ENCODE measurements at places on chromosomes 11 and 22.
A peak's percentile ranks its signal among the peaks of the same experiment; 100 is the strongest.

DNA sequence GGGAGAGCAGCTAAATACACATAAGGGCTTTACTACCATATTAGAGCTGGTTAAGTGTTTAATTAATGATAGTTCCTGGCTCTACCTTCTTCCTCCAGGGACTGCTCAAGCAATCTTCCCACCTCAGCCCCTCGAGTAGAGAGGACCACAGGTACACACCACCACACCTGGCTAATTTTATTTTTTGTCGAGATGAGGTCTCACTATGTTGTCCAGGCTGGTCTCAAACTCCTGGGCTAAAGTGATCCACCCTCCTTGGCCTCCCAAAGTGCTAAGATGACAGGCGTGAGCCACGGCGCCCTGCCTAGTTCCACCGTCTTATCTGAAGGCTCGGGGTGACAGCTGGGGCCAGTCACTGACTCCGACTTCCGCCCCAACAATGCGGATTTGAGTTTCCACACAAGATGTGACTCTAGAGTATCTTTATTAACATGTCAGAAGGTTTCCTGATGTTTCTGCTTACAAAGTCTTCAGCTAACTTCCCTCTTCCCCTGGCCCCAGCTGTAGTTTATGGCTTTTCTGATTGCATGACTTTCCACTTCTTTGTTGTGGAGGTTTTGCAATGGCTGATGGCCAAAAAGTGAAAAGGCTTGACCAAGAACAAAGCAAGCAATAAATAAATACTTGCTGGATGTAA is 16.8 kb downstream of the TPST2 start:
- no peaks in the 10 kb centered on the region for H3K4me1 ChIP-seq
- H3K4me3 ChIP-seq = no peak overlapping the region
- no peak overlapping the region for H3K27ac ChIP-seq
- no peaks in the 10 kb centered on the region for H3K27me3 ChIP-seq

DNA sequence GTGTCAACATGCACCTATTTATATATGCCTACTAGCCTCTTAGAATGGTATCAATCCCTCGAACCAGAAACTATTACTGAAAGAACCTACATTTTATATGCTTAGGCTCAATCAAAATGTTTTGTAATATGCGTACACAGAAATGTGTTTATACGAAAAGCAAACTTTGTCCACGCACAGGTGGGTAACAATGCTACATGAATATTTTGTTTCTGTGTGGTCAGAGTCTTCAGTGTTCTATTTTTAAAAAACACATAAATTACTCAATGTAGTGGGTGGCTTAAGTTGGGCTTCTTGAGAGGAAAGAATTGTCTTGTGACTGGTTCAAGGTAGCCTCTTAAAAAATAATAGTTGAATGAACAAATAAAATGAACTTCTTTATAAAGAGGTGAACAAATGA is 46.1 kb downstream of the SYTL2 start:
- H3K4me3 ChIP-seq = no peak overlapping the region
- H3K27me3 ChIP-seq = no peaks in the 10 kb centered on the region
- H3K36me3 ChIP-seq = no peaks in the 10 kb centered on the region
- H3K27ac ChIP-seq = no peak overlapping the region
- H3K4me1 ChIP-seq = no peaks in the 10 kb centered on the region

DNA sequence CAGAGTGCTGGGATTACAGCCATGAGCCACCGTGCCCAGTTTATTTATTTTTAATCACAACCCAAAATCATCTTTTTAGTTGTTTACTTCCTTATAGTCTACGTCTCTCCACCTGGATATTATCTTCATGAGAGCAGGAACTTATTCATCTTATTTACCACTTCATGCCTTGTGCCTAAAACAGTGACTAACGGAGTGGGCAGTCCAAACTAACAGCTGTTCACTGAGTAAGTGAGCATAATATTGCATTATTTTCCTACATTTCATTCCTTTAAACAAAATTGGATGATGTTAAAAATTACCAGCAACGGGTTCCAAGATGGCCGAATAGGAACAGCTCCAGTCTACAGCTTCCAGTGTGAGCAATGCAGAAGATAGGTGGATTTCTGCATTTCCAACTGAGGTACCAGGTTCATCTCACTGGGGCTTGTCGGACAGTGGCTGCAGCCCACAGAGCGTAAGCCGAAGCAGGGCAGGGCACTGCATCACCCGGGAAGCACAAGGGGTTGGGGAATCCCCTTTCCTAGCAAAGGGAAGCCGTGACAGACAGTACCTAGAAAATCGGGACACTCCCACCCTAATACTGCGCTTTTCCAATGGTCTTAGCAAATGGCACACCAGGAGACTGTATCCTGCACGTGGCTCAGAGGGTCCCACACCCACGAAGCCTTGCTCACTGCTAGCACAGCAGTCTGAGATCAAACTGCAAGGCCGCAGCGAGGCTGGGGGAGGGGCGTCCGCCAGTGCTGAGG is 14.1 kb downstream of the TMEM123 start:
- no peaks in the 10 kb centered on the region for H3K36me3 ChIP-seq
- H3K4me3 ChIP-seq = no peak overlapping the region
- no peaks in the 10 kb centered on the region for H3K27me3 ChIP-seq
- no peak for DNase-seq
- H3K27ac ChIP-seq = no peak overlapping the region

DNA sequence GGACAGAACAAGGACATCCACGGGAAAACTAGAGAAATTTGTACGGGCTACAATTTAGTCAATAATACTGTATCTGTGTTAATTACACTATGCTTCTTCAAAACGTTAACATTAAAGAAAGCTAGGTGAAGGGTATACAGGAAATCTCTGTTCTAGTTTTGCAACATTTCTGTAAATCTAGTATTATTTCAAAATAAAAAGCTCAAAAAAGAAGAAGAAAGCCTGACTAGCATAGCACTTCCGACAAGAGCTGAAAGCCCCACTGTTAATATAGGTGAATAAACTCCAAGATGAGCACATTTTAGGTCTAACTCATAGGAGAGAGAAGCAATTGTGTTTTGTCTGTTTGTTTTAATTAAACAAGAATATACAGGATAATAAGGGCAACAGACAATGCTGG is 299.7 kb downstream of the TTC28 start:
- H3K4me3 ChIP-seq = no peak overlapping the region
- H3K27me3 ChIP-seq = no peaks in the 10 kb centered on the region
- DNase-seq = no peak
- H3K4me1 ChIP-seq = peaks cover 4% of the 10 kb centered on the region
- no peak overlapping the region for H3K27ac ChIP-seq

- no peaks in the 10 kb centered on the region for H3K4me1 ChIP-seq
- peak overlapping the region; percentile 95 for H3K4me3 ChIP-seq
- H3K27me3 ChIP-seq = no peaks in the 10 kb centered on the region
- H3K36me3 ChIP-seq = peaks cover 17% of the 10 kb centered on the region
- peak overlapping the region; percentile 83 for H3K27ac ChIP-seq
- DNase-seq = no peak
Observed at GRCh38 chr22:40345815-40346184, 500 bp upstream of the ADSL start.

DNA sequence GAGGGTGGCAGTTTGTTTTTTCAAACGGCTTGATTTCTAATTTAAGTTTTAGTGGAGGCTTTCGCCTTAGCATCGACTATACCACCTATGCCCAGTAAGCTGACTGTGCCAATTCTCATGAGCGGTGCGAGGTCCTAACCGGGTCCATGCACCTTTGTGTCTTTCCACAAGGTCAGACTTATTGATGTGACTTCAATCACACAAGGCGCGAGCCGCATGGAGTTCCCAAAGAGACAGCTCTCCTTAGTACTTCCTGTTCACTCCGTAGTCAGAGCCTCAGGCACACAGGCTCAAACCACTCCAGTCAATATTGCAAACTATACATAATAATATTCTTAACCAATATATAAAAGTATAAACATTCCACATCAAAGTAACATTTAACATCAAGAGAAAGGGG is 18.2 kb downstream of the ST14 start:
- no peak for DNase-seq
- H3K27ac ChIP-seq = no peak overlapping the region
- no peaks in the 10 kb centered on the region for H3K36me3 ChIP-seq
- H3K4me3 ChIP-seq = no peak overlapping the region
- peaks cover 30% of the 10 kb centered on the region for H3K4me1 ChIP-seq

GRCh38 chr11:115349335-115350017 is 154.7 kb downstream of the CADM1 start:
- no peaks in the 10 kb centered on the region for H3K4me1 ChIP-seq
- H3K27me3 ChIP-seq = no peaks in the 10 kb centered on the region
- no peak for DNase-seq
- H3K4me3 ChIP-seq = no peak overlapping the region

DNA sequence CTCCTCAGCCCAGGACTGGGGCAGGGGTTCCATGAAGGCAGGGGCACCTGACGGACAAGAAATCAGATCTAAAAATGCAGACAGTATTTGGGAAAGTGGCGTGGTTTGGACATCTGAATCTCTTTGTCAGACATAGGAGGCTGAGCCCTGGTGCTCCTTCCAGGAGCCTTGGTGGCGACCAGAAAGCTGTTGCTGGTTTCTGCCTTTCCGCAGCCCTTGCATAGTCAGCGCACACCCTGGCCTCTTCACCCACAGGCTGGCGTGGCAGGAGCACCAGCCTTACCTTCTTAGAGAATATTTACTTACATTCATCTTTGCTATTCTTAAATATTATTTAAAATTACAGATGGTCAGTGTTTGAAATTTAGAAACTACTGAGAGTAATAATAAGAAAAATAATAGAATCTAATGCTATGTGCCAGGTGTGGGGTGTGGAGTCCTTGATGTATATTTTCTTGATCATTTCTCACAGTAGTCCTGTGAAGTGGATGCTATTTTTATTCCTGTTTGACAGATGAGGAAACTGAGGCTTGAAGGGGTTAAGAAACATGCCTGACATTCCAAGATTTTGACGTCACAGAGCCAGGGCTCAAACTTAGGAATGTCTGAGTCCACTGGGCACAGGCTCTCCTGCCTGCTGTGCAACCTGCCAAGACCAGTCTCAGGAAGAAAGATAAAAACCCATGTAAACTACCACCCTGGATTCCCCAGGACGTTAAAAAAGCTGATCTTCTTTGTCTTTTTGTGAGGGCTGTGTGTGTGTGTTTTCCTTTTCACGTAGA is 51.6 kb downstream of the TBC1D22A start:
- H3K27me3 ChIP-seq = no peaks in the 10 kb centered on the region
- no peak overlapping the region for H3K27ac ChIP-seq
- H3K4me3 ChIP-seq = no peak overlapping the region
- H3K36me3 ChIP-seq = no peaks in the 10 kb centered on the region
- H3K4me1 ChIP-seq = no peaks in the 10 kb centered on the region

DNA sequence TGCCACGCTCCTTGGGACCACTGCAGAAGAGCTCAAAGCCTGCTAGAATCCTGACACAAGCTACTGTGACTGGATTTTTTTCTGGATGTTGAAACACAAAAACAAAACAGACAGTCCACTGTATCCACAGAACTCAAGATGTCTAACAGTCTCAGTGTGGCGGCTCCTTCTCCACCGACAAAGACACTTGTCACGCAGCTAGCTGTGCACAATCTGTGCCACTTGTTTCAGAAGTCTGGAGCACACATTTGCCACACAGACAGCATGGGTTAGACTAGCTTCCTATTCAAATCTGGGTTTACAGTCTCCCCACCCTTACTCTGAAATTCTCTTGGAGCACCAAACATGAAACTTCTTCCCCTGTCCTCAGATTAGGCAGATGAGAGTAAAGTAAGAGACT is 99.2 kb downstream of the GALNT18 start:
- H3K4me3 ChIP-seq = no peak overlapping the region
- H3K27me3 ChIP-seq = no peaks in the 10 kb centered on the region
- no peak for DNase-seq

DNA sequence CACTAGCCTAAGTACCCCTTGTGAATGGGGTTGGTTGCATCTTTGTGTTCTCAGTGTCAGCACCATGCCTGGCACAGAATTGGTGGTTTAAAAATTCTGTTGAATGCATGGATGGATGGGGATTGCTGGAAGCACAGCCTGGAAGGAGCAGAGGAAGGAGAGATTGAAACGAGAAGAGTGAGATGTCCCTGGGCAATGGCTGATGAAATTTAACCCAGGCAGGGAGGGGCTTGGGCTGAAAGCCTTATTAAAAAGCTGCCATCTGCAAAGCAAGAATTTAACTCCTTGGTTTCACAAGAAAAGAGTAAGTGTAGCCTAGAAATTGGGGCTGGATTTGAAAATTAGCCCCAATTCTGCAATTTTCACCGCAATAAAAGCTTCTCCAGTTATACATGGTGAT is 126.7 kb downstream of the TEAD1 start:
- H3K27ac ChIP-seq = no peak overlapping the region
- no peak overlapping the region for H3K4me3 ChIP-seq
- H3K4me1 ChIP-seq = peaks cover 29% of the 10 kb centered on the region

GRCh38 chr11:19868281-19868821 is 155.7 kb downstream of the NAV2 start:
- no peaks in the 10 kb centered on the region for H3K4me1 ChIP-seq
- no peak overlapping the region for H3K27ac ChIP-seq
- no peak overlapping the region for H3K4me3 ChIP-seq
- no peaks in the 10 kb centered on the region for H3K27me3 ChIP-seq

- H3K27me3 ChIP-seq = no peaks in the 10 kb centered on the region
- no peak overlapping the region for H3K4me3 ChIP-seq
- H3K4me1 ChIP-seq = no peaks in the 10 kb centered on the region
- no peaks in the 10 kb centered on the region for H3K36me3 ChIP-seq
- no peak for DNase-seq
- H3K27ac ChIP-seq = no peak overlapping the region
Observed at GRCh38 chr22:47568700-47569099, 806.2 kb downstream of the TBC1D22A start.

GRCh38 chr22:26921726-26922125 is 264.3 kb downstream of the MIAT start:
- DNase-seq = no peak
- no peak overlapping the region for H3K4me3 ChIP-seq
- H3K27me3 ChIP-seq = no peaks in the 10 kb centered on the region

- H3K36me3 ChIP-seq = no peaks in the 10 kb centered on the region
- no peaks in the 10 kb centered on the region for H3K4me1 ChIP-seq
- no peak overlapping the region for H3K4me3 ChIP-seq
Observed at GRCh38 chr22:26162926-26163325, 6.3 kb upstream of the SEZ6L start.

DNA sequence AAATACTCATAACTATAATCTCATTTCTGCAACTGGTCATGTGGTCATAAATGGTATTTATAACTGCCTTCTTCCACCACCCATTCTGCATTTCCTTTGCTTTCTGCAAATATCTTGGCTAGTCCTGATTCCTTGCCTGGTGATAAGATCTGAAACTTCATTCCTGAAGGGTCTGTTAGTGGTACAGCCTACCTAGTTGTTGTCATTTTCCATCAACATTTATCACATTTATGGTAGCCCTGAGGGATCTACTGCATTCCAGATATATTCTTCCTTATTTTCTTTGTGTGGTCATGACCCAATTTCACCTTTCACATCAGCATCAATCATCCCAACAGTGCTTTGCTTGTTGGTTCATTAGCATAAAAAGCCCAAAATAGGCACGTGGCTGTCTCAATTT is 50.1 kb downstream of the DDX6 start:
- no peak overlapping the region for H3K4me3 ChIP-seq
- no peak overlapping the region for H3K27ac ChIP-seq
- H3K36me3 ChIP-seq = no peaks in the 10 kb centered on the region
